ENCODE measurements at places on chromosomes 11 and 22.

DNA sequence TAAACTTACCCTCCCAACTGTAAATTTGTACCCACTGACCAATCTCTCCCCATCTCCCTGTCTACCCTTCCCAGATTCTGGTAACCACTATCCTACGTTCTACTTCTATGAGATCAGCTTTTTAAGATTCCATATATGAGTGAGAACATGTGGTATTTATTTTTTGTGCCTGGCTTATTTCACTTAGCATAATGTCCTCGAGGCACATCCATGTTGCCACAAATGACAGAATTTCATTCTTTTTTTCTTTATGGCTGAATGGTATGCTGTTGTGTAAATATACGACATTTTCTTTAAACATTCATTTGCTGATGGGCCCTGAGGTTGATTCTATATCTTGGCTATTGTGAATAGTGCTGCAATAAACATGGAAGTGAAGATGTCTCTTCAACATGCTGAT is 74.7 kb upstream of the RRM1 start:
- H3K4me3 ChIP-seq: no peak overlapping the region
- H3K4me1 ChIP-seq: peaks cover under 1% of the 10 kb centered on the region
- H3K27ac ChIP-seq: no peak overlapping the region
- no peaks in the 10 kb centered on the region for H3K27me3 ChIP-seq

DNA sequence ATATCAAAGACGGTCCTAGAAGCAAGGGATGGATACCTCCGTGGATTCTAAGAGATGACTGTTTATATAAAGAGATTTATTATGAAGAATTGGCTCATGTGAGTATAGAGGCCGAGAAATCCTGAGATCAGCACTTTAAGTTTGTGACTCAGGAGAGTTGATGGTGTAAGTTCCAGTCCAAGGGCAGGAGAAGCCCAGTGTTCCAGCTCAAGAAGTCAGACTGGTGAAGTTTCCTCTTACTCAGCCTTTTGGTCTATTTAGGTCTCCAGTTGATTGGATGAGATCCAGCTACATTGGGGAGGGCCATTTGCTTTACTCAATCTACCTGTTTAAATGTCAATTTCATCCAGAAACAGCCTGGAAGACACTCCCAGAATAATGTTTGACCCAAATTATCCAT is 45.1 kb downstream of the TSPAN18 start:
- no peaks in the 10 kb centered on the region for H3K27me3 ChIP-seq
- DNase-seq: no peak
- H3K4me1 ChIP-seq: peaks cover 9% of the 10 kb centered on the region
- no peaks in the 10 kb centered on the region for H3K36me3 ChIP-seq
- no peak overlapping the region for H3K4me3 ChIP-seq

GRCh38 chr11:16040151-16040550 is 316.2 kb downstream of the SOX6 start:
- no peaks in the 10 kb centered on the region for H3K27me3 ChIP-seq
- H3K4me1 ChIP-seq: no peaks in the 10 kb centered on the region
- H3K36me3 ChIP-seq: no peaks in the 10 kb centered on the region
- no peak overlapping the region for H3K4me3 ChIP-seq
- no peak for DNase-seq

- H3K4me1 ChIP-seq: peaks cover 9% of the 10 kb centered on the region
- H3K27me3 ChIP-seq: no peaks in the 10 kb centered on the region
- DNase-seq: no peak
- H3K36me3 ChIP-seq: no peaks in the 10 kb centered on the region
Measured at GRCh38 chr22:21710156-21710555, 25.4 kb downstream of the YPEL1 start.

DNA sequence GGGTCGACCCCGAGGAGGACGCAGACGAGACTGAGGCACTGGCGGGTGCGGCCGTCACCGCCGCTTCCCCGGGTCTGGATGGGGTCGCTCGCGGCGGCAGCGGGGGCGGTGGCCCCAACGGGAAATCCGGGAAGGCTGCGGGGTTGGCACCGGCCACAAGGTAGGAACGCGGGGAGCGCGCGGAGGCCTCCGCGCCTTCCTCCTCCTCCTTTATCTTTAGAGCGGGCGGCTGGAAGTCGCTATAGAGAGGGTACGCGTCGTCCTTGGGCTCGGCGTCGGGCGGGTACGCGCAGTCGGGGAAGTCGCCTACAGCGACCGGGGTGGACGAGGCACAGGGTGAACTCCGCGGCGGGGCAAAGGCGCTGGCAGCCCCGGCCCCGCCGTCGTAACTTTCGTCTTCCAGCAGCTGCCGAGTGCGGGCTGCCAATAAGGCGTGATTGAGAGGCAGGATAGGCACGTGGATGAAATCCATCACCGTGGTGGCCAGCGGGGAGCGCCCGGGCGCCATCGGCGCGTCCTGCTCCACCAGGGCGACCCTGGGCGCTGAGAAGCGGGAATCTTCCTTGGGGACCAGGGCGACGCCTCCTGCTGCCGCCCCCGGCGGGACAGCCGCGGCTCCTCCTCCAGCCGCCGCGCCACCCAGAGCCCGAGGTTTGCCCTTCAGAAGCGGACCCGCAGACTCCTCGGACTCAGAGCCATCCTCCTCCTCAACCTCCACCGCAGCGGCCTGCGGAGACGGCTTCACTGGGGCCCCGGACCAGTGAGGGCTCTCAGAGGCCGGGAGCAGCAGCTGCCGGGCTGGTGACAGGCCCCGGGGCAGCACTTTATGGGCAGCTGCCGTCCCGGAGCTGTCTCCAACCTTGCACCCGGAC is 1.7 kb downstream of the PGR start:
- peak; percentile 28 for DNase-seq
- no peaks in the 10 kb centered on the region for H3K27me3 ChIP-seq
- peak overlapping the region; percentile 50 for H3K27ac ChIP-seq
- H3K4me1 ChIP-seq: peaks cover 3% of the 10 kb centered on the region
- no peaks in the 10 kb centered on the region for H3K36me3 ChIP-seq

DNA sequence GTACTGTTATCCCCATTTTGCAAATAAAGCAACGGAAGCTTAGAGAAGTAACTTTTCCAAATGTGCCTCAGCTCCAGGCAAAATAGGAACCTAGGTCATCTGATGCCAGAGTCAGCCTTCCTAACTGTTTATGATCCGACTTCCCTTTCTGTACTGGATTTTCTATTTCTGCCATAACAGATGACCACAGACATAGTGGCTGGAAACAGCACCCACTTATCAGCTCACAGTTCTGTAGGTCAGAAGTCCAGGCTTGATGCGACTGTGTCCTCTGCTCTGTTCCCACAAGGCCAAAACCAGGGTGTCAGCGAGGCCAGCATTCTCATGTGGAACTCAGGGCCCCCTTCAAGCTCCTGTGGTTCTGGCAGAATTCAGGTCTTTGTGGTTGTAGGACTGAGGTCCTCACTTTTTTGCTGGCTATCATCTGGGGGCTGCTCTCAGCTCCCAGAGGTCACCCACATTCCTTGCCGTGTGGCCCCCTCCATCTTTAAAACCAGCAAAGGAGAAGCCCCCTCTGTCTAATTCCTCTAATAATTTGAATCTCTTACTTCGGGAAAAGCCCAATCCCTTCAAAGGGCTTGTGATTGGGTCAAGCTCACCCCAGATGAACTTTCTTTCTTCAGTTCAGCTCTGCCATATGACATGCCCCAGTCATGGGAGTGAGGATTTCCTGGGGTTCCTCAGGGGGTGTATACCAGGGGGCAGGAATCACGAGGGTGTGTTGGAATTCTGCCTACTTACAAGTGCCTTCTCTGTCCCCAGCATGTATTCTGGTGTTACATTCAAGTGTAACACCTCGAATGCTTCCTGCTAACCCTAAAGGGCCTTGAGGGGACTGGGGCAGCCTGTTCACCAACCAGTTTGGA is 15.3 kb downstream of the KCNJ5 start:
- no peaks in the 10 kb centered on the region for H3K27me3 ChIP-seq
- H3K27ac ChIP-seq: no peak overlapping the region
- H3K4me3 ChIP-seq: peak overlapping the region; percentile 53
- H3K36me3 ChIP-seq: no peaks in the 10 kb centered on the region
- H3K4me1 ChIP-seq: peaks cover 29% of the 10 kb centered on the region
